ENCODE measurements at places on chromosomes 12 and 14.

DNA sequence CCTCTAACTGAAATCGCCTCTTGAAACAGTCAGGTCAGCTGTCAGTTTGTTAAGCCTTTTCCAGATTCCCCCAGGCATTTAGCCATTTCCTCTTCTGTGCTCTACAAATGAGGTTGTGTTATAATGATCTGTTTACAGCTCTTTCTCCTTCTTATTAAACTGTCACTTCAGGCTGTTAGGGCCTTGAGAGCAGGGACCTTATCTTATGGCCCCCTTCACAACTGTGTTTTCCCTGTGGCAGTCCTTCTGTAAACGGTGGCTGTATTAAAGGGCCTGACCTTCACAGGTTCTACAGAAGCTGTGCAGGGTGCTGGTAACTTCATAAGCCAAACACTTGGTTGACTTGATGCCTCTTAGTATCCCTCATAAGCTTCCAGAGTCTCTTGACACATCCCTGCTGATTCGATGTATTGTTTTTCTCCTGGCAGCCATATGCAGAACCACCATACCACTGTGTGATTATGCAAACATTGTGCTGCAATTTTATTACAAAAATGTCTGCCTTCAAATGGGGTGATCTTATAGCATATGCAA is 104.7 kb downstream of the PLEKHA5 start:
- DNase-seq = no peak

DNA sequence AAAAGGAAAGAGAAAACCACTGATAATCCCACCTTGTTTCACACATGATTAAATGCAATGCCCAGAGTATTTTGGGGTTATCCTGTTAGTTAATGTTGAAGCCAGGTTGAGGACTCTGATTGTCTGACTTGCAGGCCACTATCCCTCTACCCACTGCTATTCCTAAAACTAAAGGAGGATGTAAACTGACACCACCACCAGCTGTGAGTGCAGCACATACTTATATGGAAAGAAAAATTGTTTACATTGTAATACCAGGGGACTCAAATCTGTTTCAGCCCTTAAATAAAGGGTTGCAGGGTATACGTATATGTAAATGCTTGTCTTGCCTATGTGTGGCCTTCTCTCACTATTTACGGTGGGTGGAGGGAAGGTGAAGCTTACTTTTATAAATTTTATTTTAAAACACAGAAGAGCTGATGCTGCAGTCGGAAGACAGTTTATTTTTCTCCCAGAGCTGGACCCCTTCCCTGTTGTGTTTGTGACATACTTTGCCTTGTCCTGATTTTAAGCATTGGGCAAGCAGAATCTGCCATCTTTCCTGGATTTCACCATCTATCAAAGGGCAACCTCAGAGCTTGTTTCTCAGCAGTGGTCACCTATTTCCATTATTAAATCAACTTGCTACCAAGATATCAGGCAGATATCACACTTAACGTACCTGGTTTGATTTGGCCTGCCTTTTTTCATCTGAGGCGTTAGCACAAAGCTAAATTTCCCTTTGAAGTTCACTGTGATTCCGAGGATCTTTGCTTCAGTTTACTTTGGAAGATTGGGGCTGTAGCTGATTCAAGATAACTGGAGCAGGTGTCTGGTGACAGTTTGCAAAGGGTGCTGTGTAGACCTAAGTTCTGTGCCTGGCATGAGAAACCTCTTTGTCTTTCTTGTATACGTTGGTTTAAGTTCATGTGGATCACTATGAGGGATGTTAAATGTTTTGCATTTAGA is 25.2 kb downstream of the DAAM1 start:
- no peak for DNase-seq

- no peak for DNase-seq
Observed at GRCh38 chr14:94462219-94462551, 9.6 kb upstream of the SERPINA11 start.

- DNase-seq = no peak
Observed at GRCh38 chr12:24631676-24632426, 317.1 kb downstream of the BCAT1 start.

DNA sequence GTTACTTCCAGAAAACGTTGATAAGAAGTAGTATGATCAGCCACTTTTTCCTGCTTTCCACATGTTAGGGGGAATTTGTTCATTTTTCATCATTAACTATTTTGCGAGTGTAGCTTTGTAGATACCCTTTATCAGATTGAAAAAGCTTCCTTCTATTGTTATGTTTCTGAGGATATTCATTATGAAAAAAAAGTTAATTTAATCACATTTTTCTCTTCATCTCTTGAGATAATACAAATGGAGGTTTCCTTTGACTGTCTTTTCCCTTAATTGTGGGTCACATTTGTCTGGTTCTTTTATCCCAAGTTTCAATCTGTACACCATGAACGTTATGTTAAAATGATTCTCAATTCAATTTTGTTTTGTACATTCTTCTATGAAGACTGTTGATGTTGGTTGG is 875.7 kb downstream of the SLC6A15 start:
- no peak for DNase-seq

- DNase-seq = no peak
Observed at GRCh38 chr14:34857689-34858449, 17.3 kb downstream of the BAZ1A start.

DNA sequence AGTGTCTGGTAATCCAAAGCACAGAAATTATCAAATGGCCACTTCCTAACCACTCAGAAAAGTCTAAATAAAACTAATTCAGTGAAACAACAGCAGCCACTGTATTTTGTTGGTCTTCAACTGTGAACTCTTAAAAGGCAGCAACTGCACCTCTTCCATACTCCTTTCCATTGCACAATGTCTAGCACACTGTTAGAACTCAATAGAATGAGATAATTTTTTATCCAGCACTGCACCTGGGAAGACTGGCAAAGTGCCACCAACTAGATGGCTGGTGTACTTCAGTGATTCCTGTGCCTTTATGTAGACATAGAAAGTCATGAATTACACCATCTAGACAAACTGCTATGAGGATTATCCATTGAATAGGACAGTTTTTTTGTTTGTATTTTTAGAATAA is 26.2 kb downstream of the LGR5 start:
- DNase-seq = no peak

Measured in 8988T (cell line).